ENCODE measurements at places on chromosomes 5 and 9. TPM values are rescaled to one million over a fixed set of nuclear protein-coding genes. Genes with fewer than 3 reads are reported as not detected.

DNA sequence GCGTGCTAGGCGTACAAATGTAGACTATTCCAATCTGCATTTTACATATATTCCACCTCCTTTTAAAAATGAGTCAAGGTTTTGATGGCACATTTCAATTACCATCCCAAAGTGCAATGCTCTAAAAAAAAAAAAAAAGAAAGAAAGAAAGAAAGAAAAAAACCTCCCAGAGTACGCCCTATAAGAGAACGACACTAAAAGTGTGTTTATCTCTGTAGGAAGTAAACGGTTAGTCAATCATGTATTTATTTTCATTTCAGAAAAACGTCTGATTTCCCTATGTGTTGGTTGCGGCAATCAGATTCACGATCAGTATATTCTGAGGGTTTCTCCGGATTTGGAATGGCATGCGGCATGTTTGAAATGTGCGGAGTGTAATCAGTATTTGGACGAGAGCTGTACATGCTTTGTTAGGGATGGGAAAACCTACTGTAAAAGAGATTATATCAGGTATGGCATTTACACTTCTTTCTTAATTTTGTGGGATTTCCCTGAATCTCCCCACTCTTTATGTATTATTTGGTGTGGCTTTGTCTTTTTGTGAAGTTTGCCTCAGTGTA is 1.1 kb downstream of the ISL1 start:
- no peak for DNase-seq

The MGAT4B gene
- total RNA-seq = 93.3 TPM

The SPATA31E1 gene
- total RNA-seq = not detected

The NUDT2 gene
- 17.7 TPM for total RNA-seq

The SLC1A1 gene
- 2.5 TPM for total RNA-seq

DNA sequence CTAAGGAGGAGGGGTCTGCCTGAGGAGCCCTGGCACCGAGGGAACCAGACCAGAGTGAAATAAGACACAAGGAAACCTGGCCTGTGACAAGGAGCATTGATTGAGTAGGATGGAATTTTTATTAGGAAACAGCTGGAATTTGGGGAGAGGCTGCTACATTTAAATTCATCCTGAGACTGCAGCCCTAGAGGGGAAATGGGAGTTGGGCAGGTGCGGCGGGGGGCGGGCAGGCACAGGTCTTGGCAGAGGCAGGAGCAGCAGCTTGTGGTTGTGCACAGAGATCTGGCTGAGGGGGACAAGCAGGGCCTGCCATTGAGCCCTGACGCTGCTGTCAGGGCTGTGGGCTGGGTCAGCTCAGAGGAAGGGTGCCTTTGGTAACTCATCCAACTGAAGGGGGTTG is 71.6 kb downstream of the PCDH1 start:
- DNase-seq = no peak

DNA sequence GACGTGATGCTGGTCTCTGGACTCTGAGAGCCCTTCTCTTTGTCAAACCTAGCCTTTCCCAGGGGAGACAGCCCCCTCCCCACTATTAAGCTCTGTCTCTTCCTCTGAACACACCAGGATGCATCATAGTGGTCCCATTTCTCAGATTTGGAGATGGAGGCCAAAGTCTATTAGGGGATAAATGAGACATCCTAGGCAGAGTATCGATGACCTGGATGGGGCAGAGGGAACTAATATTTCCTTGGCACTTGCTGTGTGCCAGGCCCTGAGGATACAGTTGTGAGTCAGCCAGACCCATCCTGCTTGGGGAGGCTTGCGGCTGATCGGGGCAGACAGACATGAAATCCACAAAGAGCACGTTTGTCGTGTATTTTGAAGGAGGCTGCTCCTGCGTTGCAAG is 5.2 kb downstream of the DNM1 start:
- no peak for DNase-seq

GRCh38 chr5:132998556-132998955 is 27.8 kb downstream of the ZCCHC10 start:
- DNase-seq = no peak

DNA sequence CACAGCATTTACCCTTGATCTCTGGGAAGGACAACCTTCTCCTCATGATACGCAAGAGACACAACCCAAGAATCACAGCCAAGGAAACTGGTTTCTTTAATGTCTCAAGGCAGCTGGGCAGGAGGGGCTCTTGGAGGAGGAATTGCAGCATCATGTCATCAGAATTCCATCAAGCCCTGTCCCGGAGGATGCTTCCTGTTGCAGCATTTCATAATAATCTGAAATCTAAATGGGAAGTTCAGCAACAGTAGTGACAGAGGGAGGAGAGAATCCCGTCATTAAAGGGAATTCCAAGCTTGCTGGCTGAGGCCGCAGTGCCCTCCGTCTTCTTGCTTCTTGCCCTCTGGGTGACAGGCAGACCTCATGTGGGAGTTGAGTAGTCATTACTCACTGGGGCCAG is 192.7 kb downstream of the TENT4A start:
- DNase-seq = peak; percentile 52

The TMEM245 gene
- total RNA-seq = 102 TPM

The AK1 gene
- 932 TPM for total RNA-seq

- no peak for DNase-seq
These were observed 361.6 kb downstream of the ICE1 start for GRCh38 chr5:5784101-5784500.

DNA sequence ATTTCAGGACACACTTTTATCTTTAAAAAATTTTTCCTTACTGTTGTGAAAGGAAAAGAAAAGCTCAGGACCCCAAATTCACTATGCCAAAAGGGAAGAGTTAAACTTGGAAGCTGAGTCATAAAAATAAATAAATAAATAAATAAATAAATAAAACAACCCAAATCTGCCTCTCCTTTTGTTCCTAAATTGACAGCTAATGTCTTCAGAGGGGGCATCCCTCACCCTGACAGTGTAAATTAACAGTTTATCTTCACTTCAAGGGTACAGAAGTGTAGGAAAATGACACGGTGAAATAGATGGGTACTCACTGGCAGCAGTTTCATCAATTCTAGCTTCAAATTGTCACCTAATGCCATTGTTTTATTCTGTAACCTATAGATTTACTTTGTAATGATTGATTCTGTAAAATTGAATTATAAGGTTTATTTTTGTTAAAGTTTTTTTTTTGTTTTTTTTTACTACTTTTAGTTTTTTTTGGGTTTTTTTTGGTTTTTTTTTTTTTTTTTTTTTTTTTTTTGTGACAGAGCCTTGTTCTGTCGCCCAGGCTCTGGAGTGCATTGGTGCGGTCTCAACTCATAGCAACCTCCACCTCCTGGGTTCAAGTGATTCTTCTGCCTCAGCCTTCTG is 18.5 kb upstream of the ANXA1 start:
- DNase-seq = no peak

DNA sequence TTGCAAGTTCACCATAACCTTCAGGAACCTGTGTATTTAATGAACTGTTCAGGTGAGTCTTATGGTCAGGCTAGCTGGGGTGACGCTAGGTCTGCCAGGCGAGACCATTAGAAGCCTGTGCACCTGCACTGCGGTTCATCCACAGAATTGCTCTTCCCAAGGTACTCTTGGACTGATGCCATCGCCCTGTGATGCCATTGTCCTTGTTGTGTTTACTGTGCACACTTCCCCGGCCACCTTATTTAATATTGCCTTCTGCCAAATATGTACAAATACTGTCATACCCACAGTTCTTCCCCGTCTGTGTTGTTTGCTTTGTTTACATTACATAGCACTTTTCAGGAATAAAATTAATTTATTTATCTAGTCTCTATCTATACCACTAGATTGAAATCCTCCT is 66.3 kb downstream of the RCL1 start:
- no peak for DNase-seq

DNA sequence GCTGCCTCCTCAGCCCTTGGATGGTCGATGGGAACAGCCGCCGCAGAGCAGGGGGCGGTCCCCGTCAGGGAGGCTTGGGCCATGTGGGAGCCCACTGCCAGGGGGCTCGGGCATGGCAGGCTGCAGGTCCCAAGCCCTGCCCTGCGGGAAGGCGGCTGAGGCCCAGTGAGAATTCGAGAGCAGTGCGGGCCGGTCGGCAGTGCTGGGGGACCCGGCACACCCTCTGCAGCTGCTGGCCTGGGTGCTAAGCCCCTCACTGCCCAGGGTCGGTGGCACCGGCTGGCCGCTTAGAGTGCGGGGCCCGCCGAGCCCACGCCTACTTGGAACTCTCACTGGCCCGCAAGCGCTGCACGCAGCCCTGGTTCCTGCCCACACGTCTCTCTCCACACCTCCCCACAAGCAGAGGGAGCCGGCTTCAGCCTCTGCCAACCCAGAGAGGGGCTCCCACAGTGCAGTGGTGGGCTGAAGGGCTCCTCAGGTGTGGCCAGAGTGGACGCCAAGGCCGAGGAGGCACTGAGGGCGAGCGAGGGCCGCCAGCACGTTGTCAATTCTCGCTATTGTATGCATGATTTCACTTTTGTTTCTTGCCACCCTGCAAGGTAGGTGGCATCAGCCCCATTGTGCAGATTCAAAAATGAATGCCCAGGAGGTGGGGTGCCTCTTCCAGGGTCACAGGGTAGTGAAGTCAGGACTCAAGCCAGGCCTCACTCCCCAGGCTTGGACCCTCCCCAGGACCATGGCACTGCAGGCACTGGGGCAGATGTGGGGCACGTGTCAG is 48.6 kb downstream of the COL15A1 start:
- DNase-seq = no peak

DNA sequence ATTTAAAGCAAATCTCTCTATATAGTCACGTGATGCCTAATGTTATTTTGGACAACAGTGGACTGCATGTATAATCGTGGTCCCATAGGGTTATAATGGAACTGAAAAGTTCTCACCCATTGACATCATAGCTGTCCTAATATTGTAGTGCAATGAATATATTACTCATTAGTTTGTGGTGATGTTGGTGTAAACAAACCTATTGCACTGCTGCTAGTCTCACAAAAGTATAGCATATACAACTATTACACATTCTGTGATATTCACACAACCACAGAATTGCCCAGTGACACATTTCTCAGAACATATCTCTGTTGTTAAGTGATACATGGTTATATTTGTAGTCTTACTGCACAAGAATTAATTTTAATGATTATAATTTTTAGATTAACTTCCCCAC is 37.7 kb downstream of the IPO11 start:
- no peak for DNase-seq

The RAB14 gene
- total RNA-seq = 53.3 TPM

The TSSK1B gene
- not detected for total RNA-seq

The ZNF454 gene
- total RNA-seq = 1.5 TPM

The PCDHGB7 gene
- 9.8 TPM for total RNA-seq

The RGS7BP gene
- 5.4 TPM for total RNA-seq

DNA sequence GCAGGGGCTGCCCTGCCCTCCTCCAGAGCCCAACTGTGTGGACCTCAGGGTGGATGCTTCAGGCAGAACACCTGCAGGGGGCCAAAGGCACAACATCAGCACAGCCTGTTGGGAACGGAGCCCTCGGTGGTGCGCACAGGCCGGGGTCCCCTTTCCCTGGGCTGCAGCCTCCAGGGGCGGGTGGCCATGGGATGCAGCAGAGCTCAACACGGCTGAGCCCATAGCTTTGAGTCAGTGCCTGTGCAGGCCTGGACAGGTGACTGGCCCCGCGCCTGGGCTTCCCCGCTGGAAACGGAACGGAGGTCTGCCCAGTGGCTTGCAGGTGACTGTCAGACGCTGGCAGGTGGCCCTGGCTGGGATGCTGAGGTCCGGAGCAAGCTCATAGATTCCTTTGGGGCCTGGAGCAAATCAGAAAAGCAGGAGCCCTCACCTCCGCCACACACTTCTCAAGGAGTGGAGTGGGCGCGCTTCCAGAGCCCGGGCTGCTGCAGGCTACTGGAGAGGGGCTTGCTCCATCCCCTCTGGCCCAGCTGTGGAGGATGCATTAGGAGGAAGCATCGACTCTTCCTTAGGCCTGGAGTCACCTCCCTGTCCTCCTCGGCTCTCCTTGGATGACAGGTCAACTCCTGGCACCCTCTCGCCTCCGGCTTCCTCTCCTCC is 69.8 kb upstream of the RNU6ATAC start:
- DNase-seq = no peak

- no peak for DNase-seq
These were observed 15.4 kb downstream of the IER5L start for GRCh38 chr9:129162497-129163197.

GRCh38 chr5:117486879-117487391 is 912.3 kb upstream of the SEMA6A start:
- DNase-seq = no peak

- no peak for DNase-seq
These were observed 156.0 kb downstream of the DCP2 start for GRCh38 chr5:113132564-113132963.

- peak; percentile 85 for DNase-seq
These were observed 25.3 kb downstream of the ZDHHC11B start for GRCh38 chr5:759111-759751.

- peak; percentile 37 for DNase-seq
These were observed 3.1 kb upstream of the RABL6 start for GRCh38 chr9:136804509-136805206.

DNA sequence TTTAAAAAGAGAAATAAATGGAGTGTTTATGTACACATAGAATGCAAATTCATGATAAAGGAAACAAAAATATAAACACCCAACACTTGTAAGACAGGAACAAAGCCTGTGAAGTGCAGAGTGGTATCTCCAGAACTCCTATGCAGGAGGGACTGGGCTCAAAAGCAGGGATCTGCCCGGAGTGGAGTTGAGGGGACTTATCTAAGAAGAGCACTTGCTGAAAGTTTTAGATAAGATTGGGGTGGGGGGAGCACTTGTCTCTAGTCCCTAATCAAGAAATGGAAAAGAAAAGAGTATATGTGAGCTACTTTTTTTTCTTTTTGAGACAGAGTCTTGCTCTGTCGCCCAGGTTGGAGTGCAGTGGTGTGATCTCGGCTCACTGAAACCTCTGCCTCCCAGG is 840.4 kb downstream of the MAT2B start:
- DNase-seq = no peak

DNA sequence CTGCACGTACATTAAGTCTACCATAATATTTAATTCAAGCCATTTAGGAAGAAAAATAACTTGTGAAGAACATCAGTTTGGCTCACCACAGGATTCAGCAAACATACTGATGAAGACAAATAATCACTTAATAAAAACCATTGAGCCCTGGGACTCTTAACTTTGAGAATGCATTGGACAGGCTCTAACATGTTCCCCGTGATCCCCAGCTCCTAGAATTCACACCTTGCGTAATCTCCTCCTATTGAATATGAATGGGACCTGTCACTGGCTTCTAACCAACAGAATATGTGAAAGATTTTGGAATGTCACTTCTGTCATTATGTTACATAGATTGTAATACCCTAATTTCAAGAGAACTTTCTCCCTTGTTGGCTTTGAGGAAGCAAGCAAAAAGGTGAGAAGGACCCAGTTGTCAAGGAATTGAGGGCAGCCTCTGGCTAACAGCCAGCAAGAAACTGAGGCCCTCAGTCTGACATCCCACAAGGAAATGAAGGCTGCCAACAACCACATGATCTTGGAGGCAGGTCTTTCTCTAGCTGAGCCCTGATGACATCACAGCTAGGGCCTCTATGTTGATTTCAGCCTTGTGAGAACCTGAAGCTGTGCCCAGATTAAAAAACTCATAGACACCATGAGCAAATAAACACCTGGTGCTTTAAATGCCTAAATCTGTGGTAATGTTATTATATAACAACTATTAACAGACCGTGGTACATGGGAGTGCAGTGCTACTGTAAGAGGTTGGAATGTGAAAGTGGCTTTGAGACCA is 433.2 kb downstream of the SEMA5A start:
- no peak for DNase-seq

Data from Right ventricle myocardium superior (tissue), 1 donor.